ENCODE measurements at places on chromosomes 3 and 15.

DNA sequence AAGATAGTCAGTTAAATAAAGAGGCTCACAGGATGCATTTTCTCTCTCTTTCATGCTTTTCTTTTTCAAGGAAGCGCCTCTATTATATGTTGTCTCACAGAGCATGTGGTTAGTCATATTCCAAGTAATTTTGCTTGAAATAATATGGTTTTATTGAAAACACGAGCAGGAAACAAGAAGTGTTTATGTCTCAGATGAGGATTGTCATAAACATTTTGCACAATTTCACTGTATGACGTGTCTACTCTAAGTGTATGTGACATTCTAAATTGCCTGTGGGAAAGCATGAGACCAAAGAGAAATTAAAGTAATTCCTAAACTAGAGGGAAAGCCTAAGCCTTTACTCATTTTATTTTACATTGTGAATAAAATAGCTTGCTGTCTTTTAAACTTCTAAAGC lies 818.6 kb downstream of the EPHA3 start:
- DNase-seq: no peak

DNA sequence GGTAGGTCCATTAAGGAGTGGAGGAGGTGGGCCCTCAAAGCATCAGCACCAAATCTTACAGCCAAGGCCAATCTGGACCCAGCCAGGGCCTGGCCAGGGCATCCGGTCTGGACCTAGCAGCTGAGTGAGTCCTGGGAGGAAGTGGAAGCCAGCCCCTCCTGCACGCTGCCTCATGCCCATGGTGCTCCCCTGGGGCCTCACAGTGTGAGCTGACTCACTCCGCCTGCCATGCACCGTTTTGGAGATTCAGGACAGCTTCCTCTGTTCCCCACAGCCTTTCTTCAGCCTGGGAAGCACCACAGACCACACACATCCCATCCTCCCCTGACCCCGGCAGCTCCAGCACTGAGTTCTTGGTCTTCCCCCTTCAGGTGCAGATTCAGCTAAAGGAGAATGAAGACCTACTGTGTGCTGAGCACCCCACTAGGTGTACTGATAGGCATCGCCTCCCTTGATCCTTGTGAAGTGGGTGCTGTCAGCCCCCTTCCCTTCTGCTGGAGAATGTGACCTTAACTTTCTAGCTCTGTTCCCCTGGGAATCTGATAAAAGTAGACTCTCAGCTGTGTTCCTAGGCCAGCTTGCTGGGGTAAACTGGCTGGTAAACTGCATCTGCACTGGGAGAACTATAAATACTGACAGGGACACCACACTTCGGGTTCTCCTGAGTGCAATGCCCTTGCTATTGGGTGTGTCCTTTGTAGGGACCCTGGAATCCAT lies 36.8 kb upstream of the SEC13 start:
- no peak for DNase-seq

GRCh38 chr3:53162672-53163443 lies 1.8 kb downstream of the PRKCD start:
- DNase-seq: no peak

DNA sequence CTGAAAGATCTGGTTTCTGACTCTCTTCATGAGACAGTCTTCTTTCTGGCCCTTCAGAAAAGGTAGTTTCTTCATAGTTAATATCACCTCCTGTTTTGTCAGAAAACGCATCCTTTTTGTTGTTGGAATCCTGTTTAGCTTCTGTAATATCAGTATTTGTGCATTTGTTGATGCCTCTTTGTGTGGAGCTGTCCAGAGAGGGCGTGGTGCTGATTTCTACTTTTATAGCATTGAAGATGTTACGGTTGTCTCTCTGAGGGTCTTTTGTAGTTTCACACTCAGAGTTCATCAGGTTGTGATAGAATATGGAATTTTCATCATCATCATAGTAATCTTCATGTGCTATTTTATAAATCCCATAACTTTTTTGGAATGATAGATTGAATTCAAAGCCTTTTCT lies 8.9 kb downstream of the GPR149 start:
- no peak for DNase-seq

DNA sequence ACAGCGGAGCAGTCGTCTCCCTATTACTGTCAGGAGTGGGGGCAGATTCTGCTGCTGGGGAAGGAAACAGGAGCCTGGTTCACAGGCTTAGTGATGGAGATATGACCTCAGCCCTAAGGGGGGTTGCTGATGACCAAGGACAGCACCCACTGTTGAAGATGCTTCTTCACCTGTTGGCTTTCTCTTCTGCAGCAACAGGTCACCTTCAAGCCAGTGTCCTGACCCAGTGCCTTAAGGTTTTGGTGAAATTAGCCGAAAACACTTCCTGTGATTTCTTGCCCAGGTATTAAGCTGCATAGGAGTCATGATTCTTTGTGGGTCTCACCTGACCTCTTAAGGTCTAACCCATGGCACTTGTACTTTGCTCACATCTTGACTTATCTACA lies 14.0 kb downstream of the ATRIP start:
- no peak for DNase-seq

DNA sequence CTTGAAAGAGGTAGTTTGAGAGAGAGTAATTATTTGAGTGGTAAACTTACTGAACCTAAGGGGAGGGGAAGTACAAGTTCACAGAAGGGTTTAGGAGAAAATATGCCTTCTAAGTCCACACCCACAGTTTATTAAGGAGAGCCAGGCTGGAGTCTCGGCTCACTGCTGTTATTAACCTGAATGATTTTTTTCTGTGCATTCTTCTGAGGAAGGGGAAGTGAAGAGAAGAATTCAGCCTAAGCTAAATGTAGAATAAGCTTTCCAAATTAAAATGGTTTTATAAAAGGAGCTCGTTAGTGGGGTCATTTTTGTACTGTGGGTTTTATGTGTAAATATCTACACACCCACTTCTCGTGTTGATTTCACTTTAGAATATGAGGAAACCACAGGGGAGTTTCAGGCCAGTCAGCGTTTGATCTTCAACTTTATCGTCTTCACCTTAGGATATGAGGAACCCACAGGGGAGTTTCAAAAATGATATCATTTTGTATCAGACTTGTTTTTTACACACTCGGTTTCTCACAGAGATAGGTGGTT lies 1.5 kb downstream of the WHAMM start:
- no peak for DNase-seq

GRCh38 chr15:76024021-76024768 lies 12.0 kb upstream of the NRG4 start:
- DNase-seq: no peak

GRCh38 chr15:55894399-55894965 lies 98.9 kb downstream of the NEDD4 start:
- no peak for DNase-seq

- DNase-seq: no peak
These were observed 12.8 kb downstream of the ARMC8 start for GRCh38 chr3:138199851-138200250.

GRCh38 chr3:134625462-134625861 lies 25.4 kb downstream of the KY start:
- no peak for DNase-seq

DNA sequence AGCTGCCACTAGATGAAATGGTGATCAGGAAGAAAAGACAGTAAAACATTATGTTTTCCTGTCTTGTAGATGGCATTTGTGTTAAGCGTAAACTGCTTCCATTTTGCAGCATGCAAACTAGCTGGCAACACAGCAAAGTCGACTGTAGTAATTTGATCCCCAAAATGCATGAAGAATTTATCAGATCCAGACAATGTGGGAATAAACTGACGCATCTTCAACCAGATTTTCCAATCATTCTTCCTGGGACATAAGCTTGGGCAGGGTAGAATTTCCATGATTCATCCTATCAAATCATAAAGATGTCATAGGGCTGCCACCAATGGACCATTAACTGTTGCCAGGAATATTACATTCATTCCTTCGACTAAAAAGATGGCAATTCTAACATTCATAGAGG lies 260.3 kb downstream of the ERC2 start:
- no peak for DNase-seq

- no peak for DNase-seq
These were observed 54.2 kb downstream of the MSL2 start for GRCh38 chr3:136141891-136142290.

GRCh38 chr3:21543380-21544075 lies 207.5 kb downstream of the ZNF385D start:
- DNase-seq: no peak

DNA sequence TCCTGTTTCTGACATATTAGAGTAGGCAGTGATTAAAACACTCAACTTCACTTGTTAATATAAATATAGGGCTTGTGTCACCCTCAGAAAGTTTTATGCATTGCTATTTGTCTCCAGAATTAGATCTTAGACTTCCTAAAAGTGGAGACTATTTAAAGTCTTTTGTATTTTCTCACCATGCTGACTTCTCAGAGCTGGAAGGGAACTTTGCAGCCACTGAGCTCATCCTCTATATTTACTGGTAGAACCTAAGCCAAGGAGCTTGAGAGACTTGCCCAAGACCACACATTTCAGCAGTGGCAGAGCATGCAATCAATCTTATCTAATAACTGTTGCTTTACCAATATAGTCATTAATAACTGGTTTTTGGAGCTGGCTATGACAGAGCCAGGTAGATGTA lies 53.2 kb downstream of the STAC start:
- no peak for DNase-seq

- no peak for DNase-seq
These were observed 29.4 kb downstream of the TTC14 start for GRCh38 chr3:180631317-180631716.

DNA sequence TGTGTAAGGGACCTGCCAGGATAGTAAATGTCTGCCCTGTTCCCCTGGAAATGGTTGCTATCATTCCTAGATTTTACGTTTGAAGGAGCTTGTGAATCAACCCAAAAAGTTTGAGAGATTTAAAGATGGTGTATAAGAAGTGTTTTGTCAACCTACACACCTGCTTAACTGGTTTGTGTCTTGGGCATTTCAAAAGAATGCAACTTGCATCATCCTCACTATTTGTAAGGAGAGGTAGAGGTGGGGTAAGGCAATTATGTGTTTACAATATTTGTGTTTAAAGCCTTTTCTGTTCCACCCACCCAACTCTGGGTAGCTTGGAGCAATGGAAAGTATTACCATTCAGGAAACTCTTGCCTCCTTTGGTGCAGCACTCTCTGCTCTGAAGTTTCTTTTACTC lies 314.2 kb upstream of the RARB start:
- DNase-seq: no peak

DNA sequence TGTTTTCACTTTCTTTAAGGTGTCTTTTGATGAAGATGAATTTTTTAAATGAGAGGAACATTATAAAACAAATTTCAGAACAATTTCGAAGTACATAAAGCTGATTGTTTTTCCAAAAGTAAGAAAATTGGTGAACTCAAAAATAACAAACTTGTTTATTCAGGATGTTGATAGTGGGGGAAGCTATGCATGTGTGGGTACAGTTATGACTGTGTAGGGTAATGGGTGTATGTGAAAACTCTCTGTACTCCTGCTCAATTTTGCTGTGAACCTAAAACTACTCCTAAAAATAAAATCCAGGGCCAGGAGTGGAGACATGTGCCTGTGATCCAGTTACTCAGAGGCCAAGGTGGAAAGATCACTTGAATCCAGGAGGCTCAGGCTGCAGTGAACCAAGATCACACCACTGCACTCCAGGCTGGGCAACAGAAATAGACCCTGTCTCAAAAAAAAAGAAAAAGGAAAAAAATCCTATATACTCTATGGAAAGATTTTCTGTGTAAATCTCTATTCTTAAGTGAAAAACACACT lies 37.2 kb downstream of the PIK3CB start:
- DNase-seq: no peak

DNA sequence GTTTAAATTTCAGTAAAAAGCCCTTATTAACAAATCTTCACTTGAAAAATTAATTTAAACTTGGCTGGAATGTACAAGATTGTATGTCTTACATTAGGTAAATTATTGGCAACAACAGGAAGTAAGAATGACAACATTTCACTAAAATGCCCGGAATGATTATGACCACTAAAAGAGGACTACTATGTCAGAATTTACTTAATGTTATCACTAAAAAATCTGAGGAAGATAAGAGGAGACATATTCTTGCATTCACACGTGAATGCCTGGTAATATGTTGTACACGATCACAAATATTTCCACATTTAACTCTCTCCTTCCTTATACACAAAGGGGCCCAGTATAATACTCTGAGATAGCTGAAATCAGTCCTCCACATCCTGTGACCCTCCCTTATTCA lies 29.7 kb downstream of the VGLL3 start:
- no peak for DNase-seq

DNA sequence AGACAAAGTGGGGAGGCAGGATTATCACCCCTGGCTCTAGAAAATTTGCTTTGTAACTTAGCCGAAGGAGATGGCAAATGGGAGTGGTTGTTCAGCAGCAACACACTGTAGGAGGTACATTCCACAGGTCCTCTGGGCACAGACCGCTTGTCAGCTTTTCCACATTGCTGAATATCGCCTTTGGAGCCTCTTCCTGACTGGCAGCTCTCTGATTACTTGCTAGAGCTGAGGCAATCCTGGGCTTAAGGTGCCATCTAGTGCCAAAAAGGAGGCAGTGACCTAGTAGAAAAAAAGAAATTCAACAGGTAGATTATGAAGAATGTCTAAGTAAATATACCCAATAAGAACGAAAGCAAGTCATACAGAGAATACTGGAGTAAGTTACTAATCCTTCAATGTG lies 13.1 kb upstream of the SCN5A start:
- peak; percentile 14 for DNase-seq

GRCh38 chr3:25448750-25449692 lies 21.0 kb downstream of the RARB start:
- DNase-seq: peak; percentile 2

DNA sequence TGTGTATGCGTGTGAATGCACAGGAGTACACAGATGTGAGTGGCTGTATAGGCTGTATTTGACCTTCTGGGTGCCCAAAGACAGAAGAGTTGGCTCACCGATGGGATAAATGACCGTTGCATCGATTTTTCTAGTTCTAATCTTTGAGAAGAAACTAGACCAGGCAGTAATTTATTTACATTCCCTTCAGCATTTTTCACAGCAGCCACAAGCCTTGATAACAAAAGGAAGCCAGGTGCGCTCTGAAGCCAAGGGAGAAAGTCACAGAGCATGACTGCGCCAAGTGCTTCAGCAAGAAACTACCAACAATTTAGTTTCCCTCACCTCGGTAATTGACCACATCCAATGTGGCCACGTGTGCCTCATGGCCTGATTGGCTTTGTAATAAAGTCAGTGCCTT lies 5.9 kb upstream of the FAM3D start:
- no peak for DNase-seq

GRCh38 chr15:55289746-55290527 lies at the start of gene RAB27A:
Gene RAB27A (minus strand): TSS chr15:55289813. CDS start chr15:55234934, 54,879 bp downstream.
- no peak for DNase-seq

GRCh38 chr3:123130079-123130750 lies 63.4 kb downstream of the PDIA5 start:
- DNase-seq: no peak

DNA sequence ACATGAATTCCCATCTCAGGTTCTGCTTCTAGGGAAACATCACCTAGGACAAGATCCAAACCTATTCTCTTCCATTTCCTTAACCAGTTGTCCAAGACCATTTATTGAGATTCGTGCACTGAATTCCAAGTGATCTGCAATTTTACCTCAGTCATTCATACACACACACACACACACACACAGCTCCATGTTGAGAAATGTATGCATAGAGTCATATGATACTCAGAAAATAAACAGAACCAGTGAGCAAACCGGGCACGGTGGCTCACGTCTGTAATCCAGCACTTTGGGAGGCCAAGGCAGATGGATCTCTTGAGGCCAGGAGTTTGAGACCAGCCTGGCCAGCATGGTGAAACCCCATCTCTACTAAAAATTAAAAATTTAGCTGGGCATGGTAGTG lies 6.1 kb upstream of the KPNA1 start:
- no peak for DNase-seq

All from NCI-H1694 treated with DMSO at 0.1 percent for 48 hours (cell line).